ENCODE measurements at places on chromosomes 7 and 10. TPM values are rescaled to one million over a fixed set of nuclear protein-coding genes. Genes with fewer than 3 reads are reported as not detected.

The JCAD gene
- total RNA-seq = 21.0 TPM

The NUTM2B gene
- total RNA-seq = 0.60 TPM

The CYP2W1 gene
- total RNA-seq = 27.6 TPM

The FGL2 gene
- total RNA-seq = 8.4 TPM

The FASTK gene
- total RNA-seq = 88.9 TPM

The CLEC5A gene
- total RNA-seq = 5.8 TPM

The NPY gene
- total RNA-seq = 34.2 TPM

The PON1 gene
- 46.8 TPM for total RNA-seq

The AKR1C3 gene
- 55.5 TPM for total RNA-seq

The ATRNL1 gene
- total RNA-seq = 174 TPM

The ASAH2 gene
- total RNA-seq = 4.2 TPM

The THNSL1 gene
- total RNA-seq = 4.8 TPM

The IL2RA gene
- 57.9 TPM for total RNA-seq

The MOGAT3 gene
- total RNA-seq = not detected

The RASA4 gene
- 26.4 TPM for total RNA-seq

The TRIL gene
- total RNA-seq = 3.4 TPM

The SPDYE2 gene
- not detected for total RNA-seq

The GTPBP4 gene
- total RNA-seq = 134 TPM

The RAB19 gene
- total RNA-seq = not detected

The VAX1 gene
- total RNA-seq = not detected

The COL13A1 gene
- total RNA-seq = 2.3 TPM
